ENCODE measurements at places on chromosomes 7 and 10.
A peak's percentile ranks its signal among the peaks of the same experiment; 100 is the strongest.

- DNase-seq: no peak
Measured at GRCh38 chr10:75014516-75015230, 96.8 kb upstream of the SAMD8 start.

DNA sequence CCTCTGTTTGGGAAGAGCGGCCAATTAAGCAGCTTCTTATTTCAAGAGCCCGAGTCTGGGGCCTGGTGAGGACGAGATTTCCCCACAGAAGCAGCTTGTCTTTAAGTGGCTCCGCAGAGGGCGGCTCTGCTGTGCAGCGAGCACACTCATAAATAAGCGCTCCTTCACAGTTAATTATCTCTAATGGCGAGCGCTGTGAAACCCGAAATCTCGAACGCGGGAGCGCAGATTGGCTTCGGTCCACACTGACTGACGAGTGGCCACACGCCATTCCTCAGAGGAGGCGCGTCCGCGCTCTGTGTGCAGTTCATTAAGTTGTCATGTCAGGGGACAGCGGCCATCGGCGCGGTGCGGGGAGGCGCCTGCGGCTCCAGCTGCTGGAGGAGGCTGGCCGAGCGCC, 560.9 kb downstream of the DNAJB6 start:
- no peak for DNase-seq

- no peak for DNase-seq
Measured at GRCh38 chr7:91156316-91157185, 107.7 kb upstream of the FZD1 start.

DNA sequence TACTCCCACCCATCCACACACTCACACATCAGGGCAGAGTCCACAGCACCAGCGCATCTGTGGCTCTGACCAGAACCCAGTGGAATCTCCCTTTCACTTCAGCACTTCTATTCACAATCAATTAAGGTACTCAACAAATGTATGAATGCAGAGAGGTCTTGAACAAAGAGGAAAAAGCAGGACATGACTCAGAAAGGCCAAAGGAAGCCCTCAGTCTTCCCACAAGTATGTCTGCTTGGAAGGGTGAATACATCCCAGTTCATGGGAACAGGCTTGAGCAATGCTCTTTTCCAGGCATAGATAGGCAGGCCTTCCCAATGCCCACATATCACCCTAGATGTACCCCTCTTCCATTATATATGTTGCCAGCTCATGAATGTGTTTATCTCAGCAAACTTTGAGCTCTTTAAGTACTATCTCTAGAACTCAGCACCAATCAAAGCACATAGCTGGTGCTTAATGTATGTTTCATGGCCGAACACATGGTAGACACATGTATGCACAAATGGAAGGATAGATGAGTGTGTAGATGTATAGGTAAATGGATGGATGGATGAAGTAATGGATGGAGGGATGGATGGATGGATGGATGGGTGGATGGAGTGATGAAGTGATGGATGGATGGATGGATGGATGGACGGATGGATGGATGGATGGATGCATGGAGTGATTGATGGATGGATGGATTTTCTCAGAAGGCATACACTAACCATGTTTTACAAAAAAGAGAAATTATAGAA, 507.6 kb downstream of the GRID1 start:
- DNase-seq: no peak

GRCh38 chr10:53111529-53111928, 338.9 kb upstream of the MBL2 start:
- DNase-seq: peak; percentile 42

DNA sequence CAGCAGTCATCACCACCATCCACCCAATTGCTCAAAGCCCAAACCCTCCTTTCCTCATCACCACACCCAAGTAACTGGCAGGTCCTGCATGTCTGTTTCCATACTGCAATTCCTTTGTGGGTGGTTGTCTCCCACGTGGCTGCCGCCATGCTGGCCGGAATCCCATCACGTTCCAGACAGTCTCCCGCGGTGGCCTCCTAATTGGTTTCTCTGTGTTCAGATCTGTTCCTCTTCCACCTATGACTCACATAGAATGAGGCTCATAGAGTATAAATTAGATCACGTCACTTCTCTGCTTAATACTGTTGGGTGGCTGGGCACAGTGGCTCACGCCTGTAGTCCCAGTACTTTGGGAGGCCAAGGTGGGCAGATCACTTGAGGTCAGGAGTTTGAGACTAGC, 813.0 kb downstream of the TYW1 start:
- no peak for DNase-seq
